Uterus (tissue), 4 donors: ENCODE measurements at places on chromosomes 7 and 10.

- DNase-seq: peak; percentile 58
Measured at GRCh38 chr7:45136106-45137060, 21.2 kb upstream of the RAMP3 start.

DNA sequence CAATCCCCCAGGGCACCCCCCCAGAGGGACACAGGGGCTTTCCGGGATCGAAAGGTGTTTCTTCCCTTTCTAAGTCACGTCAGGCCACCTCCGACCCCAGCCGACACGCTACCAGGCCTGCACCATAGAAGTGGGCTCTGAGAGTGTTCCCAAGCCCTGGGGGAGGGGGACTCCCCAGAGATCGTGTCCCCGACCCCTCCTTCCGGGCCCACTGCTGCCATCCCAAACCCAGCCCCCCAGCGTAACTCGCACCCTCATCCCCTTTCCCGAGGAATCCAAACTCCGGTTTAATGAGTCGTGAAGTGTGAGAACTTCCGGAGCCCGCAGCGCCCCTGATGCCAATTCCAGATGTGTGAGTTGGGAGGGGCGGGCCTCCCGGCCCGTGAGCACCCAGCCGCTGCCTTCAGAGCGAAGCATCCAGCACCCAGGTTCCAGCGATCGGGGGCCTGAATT is 11.3 kb downstream of the UNCX start:
- no peak for DNase-seq

GRCh38 chr10:12702215-12702770 is 299.2 kb downstream of the CCDC3 start:
- DNase-seq: no peak

DNA sequence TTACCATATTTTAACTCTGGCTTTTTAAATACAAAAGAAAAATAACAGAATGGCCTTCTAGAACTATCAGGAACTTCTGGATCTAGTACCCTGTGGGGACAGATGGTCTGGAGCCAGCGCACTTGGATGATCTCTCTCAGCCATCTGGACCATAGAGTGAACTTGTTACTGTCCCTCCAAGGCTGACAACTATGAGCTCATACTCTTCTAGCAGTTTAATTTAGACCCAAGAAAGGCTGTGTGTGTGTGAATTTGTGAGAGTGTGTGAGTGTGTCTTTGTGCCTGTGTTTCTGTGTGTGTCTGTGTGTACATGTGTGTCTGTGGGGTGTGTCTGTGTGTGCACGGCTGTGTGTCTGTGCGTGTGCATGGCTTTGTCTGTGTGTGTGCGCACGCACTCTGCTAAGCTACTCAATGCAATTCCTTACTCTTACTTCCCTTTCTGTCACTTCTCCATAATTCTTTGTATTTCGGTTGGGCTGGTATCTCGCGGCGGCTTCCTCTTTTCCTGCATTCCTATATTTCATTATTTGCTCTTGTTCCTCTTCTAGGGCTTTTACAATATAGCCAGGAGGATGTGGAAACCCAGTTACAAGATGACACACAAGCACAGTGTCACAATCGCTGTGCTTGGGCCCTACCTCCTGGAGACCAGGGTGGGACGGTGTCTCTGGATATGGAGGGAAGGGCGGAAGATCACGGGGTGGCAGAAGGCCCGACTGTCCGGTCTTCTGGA is 51.9 kb downstream of the IKZF1 start:
- DNase-seq: no peak

GRCh38 chr7:139095194-139095659 is 14.3 kb downstream of the ZC3HAV1 start:
- DNase-seq: no peak

GRCh38 chr7:115410434-115410820 is 488.5 kb downstream of the MDFIC start:
- DNase-seq: no peak

DNA sequence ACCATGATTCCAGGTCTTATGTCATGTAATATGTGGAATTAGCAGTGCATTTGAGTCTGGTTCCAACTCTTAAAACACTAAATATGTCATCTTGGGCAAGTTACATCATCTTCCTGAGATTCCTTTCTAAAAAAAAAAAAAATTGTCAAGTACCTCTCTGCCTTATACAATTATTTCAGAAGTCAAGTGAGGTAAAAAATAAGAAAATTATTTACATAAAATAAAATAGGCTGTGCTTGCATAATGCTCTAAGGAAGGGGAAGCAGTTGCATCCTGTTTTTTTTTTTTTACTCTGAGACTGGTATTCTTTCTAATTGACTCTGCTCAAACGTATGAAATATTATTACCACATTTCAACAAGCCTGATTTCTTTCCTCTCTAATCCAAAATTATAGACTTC is 55.1 kb upstream of the SEMA3A start:
- no peak for DNase-seq

DNA sequence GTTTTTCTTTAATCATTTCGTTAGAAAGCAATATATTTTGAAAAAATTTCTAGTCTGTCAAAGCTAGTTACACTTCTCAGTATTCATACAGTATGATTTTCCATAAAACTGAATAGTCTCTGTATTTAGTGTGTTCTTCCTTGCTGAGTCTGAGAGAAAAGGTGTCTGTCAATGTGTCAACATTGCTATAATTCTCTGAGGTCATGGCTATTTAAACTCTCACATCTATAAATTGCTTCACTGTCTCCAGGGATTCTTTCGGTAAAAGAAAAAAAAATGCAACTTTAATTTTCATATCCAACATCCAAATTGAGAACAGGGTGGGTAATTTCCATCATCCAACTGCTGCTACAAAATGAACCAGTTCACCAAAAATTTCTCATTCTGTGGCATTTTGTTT is 319.7 kb upstream of the GHITM start:
- DNase-seq: no peak

- DNase-seq: no peak
Measured at GRCh38 chr7:80945976-80946375, 27.1 kb upstream of the SEMA3C start.

- no peak for DNase-seq
Measured at GRCh38 chr10:34397324-34397723, 417.8 kb downstream of the PARD3 start.

- no peak for DNase-seq
Measured at GRCh38 chr7:2688409-2689342, 674 bp downstream of the AMZ1 start.

- no peak for DNase-seq
Measured at GRCh38 chr7:6360841-6361240, 86.9 kb downstream of the DAGLB start.

- no peak for DNase-seq
Measured at GRCh38 chr7:74429153-74429747, 24.5 kb upstream of the GTF2IRD1 start.

- DNase-seq: no peak
Measured at GRCh38 chr10:58531084-58531695, 18.5 kb downstream of the BICC1 start.

DNA sequence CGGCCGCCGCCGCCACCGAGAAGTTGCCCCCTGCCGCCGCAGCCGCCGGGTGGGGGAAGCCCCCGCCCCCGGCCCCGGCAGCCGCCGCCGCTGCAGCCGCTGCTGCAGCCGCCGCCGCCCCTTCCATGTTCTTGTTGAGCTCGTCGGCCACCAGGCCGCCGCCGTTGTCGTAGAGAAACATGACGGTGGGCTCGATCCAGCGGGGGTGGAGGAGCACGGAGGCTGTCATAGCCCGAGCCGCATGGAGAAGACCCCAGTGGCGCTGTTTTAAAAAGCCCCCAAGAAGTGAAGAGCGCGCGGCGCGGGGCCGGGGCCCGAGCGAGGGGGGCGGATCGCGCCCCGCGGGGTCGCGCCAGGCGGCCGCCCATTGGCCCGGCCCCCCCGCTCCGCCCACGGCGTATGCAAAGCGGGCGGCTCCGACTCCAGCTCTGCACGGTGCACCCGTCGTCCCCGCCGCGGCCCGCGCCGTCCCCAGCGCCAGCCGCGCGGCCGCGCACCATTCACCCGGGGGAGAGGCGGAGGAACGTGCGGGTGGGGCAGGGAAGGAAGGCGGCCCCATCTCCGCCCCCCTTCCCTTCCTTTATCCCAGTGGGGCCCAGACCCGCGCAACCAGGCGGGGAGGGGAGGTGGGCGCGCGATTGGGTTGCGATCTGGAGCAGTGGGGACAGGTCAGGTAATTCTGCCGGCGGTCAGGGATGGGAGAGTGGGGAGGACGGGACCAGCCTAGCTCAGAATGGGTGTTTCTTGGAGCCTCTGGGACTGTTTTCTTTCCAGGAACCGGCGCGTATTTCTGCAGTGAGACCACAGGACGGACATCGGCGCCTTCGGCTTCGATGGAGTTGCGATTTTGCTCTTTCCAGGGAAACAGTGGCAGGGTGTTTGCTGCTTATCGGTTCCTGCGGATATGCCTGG is at the start of gene HOXA13:
HOXA13 (minus strand) TSS at position 243 of the 912 bp plus-strand sequence; CDS start at position 229, 14 bp downstream.
- no peak for DNase-seq

GRCh38 chr7:145474009-145474686 is 638.3 kb upstream of the TPK1 start:
- DNase-seq: no peak

DNA sequence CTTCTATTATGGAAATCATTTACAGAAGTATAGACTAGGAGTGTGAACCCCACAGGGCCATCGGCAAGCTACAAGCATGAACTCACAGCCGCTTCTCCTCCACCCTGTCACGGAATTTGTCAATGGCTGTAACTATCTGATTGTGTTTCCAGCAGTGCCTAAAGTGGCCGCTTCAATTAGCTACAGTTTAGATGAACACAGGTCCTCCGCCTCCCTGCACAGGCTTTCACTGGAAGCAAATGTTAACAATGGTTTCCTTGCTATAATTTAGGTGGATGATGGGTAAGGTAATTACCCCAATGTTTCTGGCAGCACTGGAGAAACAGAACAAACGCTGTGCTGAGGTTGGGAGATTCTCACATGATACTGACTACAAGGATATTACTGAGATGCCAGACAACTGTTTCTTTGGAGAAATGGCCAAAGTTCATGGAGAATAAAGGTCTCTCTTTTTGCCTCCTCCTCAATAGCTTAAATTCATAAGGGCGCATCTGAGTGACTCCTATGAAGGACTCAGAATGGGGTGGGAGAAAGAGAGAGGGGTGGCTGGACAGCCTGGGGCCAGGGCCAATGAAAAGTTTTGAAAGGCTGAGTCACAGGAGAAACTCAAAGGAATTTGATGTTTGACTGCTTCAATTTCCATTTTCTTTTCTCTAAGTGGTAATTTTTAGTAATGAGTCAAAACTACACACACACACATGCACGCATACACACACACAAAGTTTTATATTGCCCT is 78.9 kb downstream of the SVIL start:
- DNase-seq: no peak

GRCh38 chr7:84637568-84638338 is 443.2 kb upstream of the SEMA3A start:
- DNase-seq: no peak

DNA sequence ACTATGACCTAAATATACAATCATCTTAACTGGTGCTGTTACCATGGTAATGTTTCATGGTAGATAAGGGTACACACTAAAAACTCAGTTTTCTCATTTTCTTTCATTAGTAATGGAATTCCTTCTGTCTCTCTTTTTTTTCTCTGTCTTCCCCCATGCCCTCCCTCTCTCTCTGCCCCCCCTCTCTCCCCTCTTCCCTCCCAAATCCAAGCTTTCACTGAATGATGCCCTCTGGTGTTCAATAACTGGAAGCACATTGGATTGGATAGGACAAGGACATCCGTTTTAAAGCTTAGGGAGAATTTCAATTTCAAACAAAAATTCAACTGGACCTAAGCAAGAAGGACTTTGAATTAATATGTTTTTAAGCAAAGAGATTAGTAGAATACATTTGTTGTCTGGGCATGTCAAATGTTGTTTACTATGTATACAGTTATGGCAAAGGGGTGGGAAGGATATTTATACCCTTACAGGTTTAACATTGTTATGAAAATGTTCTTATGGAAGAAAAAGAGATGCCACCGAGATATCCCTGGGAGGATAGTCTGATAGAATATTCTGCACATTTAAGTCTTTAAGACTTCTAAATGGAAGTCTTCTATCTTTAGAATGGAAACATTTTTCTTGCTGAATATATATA is 6.1 kb downstream of the CHRM2 start:
- no peak for DNase-seq

DNA sequence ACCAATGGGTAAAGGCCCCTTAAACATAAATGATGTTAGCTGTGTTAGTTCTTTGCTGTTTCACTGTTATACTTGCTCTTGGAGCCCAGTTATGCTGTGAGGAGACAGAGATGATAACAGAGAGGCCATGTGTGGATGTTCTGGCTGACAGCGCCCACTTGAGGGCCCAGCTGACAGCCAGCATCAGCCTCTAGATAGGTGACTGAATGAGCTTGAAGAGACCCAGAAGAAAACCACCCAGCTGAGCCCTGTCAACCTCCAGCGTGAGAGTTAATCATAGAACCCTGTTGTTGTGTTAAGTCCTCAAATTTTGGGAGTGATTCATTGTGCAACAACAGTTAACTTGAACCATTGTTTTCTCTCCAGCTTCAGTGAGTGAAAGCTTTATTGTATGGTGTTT is 91.7 kb downstream of the GLRX3 start:
- DNase-seq: no peak

DNA sequence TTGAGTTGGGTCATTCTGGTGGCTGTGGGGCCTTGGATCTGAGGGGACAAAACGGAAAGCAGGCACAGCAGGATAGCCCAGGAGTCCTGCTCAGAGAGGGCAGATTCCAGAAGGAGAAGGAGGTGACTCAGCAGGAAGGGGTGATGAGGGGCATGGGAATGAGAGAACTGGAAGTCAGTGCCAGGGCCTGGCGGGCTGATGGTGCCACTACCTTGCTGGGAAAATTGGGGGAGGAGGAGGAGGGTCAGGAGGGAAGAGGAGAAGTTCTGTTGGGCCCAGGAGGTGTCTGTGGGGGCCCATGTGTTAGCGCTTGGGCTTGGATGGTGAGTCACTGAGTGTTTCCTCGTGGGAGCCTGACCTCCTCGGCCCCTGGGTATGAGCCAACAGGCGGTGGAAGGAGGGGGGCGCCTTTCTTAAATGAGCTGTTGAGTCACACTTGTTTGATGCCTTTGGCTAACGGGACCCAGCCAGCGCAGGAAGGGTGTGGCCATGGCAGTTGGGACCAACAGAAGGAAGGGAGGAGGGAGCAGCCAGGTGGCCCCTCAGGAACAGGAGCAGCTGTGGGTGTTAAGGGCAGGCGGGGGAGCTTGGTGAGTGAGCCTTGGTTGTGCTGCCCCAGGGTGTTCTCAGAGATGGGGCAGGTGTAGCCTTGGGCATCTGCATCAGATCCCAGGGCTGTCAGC is 130.0 kb upstream of the BTBD16 start:
- peak; percentile 96 for DNase-seq

DNA sequence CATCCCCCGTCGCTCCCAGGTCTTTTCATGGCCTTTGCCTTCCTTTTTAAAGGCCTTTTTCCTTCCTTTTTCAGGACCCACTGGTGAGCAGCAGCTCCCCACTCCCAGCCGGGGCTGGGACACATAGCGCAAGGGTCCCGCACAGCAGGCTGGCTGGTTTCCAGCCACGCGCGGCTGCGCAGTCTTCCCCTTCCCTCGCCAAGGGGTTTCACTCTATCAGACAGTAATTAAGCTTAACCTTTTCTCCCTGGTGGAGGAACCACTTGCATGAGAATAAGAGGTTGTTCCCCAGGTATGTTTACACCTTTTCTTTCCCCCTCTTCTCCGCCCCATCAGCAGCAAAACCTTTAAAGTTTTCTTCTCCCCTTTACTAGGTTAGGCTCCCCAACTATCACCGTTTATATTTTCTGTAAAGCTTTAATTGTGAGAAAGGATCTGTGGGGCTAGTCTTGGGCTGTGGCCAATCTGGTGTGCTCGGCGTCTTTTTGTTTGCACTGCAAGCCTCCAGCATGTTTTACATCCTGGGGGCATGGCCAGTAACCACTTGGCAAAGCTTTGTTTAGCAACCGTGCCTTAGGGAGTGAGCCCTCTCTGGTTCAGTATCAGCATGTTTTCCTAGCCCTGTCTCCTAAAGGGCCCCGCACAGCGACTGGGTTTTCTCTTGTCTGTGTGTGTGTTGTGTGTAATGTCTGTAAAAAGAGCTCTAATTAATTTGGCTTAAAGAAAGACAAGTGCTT is 219.6 kb downstream of the PHF14 start:
- DNase-seq: no peak
